ENCODE measurements at places on chromosomes 2 and 18.

- no peak for DNase-seq
Measured at GRCh38 chr18:61414086-61414485, 80.9 kb downstream of the CDH20 start.

DNA sequence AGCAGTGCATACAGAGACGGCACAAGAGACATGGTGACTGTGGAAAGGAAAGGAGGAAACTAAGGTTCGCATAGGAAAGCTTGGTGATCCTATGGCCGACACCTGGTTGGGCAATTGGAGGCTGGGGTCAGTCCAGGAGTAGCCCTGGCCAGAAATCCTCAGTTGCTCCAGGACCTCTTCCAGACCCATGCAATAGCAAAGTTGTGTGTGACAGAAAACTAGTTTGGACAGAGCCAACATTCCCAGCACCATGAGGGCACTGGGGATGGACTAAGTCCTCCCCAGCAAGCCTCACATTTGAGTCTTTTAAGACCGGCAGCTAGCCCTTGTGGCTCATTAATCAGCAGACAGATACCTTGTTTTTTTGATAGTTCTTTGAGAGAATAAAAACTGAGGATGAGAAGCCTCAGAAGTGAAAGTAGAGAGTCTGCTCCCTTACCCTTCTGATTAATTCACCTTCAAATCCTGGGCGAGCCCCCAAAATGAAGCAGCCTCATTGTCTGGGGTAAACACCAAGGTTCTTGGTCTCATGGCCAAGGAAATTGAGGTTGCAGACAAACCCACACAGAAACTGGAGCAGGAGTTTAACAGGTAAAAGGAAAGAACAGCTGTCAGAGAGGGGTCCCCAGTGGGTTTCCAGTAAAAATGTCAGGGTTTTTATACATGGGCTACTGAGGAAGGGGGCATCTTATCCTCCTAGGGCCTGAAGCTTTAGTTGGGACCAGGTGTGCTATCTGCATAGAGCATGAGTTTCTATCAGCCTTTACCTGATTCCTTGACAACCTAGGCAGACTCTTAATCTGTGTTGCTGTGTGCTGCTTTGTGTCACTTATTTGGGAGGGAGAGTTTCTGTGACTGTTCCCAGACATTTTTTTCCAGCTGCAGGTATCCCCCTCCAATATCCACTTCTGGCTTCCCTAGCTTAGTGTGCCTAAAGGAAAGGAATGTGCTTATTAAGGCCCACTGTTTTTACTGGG lies 39.1 kb downstream of the STK17B start:
- DNase-seq = no peak

GRCh38 chr2:238104691-238105371 lies 4.7 kb downstream of the ESPNL start:
- DNase-seq = no peak

- DNase-seq = no peak
Measured at GRCh38 chr2:99317161-99317872, 16.3 kb upstream of the LYG1 start.

DNA sequence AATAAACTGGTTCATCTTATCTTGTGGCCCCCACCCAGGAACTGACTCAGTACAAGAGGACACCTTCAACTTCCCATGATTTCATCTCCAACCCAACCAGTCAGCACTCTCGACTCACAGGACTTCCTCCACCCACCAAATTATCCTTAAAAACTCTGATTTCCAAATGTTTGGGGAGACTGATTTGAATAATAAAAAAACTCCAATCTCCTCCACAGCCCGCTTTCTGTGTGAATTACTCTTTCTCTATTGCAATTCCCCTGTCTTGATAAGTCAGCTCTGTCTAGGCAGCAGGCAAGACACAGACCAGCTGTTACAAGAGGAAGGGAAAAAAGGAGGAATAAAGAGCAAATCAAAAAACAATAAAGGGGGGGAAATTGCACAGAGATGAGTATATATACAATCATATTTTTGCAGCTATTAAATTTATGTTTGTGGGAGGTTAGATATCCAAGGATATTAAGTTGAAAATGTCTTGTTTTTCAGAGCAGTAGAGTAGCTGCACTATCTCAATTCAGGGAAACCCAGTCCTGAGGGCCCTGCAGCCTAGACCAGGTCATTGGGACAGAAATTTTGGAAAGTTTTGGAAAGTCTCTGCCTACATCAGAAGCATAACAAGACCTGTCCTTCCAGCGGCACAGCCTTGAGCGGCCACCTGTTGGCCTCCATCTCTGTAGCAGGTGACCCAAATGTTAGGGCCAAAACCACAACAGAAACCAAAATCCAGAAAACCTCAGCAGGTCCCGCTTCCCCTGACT lies 32.8 kb upstream of the SIGLEC15 start:
- no peak for DNase-seq

GRCh38 chr2:28658369-28658768 lies 93.3 kb upstream of the PPP1CB start:
- no peak for DNase-seq

- no peak for DNase-seq
Measured at GRCh38 chr2:60595953-60596352, 42.5 kb upstream of the BCL11A start.

DNA sequence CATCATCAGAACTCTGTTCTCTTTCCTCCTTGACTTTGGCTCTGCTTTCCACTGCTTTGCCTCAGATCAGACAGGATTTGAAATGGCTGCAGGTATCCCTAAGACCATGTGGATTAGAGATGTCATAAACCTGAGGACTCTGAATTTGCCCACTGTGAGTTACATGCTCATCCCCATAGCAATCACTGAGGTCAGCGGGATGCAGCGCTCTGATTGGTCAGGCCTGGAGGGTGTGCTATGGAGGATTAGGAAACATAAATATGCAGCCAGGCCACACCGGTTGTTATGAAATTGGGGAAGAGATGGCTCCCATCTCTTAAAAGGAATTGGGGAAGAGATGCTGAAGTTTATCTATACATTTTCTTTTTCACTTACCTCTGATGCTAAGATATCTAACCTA lies 73.7 kb upstream of the DNAJC10 start:
- no peak for DNase-seq

- DNase-seq = no peak
Measured at GRCh38 chr18:50133526-50133925, 61.4 kb downstream of the MYO5B start.

Measured in prostate gland (tissue), 2 donors.